ENCODE measurements at places on chromosomes 5 and 9.

DNA sequence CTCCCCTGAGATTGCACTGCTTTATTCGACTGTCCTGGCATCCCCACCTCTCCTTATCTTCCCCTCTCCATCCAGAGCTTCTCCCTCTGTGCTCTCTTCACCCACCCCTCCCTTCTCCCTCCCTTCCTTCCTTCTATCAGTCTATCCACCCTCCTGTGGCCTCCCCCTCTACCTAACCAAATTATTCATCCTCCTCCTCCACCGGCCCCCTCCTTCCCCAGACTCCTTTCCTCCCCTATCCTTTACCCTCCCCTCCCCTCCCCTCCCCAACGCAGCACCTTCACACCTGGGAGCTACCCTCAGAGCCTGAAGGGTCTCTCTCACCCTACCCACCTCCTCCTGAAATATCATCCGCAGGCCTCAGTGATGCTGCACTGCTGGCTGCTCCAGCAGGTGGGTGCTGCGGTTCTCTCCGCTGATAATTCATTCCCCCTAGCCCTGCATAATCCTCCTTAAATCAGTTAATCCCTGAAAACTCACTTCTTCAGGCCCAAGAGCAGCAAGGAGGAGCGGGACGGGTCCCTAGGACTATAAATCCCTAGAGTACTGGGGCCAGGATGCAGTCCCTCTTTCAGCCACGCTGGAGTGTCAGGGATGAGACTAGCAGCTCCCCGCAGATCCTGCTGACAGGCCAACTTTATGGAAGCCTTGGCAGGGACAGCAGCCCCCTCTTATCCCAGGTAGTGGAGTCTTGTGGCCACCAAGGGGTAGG, 97.8 kb downstream of the PCDH1 start:
- no peak for DNase-seq

DNA sequence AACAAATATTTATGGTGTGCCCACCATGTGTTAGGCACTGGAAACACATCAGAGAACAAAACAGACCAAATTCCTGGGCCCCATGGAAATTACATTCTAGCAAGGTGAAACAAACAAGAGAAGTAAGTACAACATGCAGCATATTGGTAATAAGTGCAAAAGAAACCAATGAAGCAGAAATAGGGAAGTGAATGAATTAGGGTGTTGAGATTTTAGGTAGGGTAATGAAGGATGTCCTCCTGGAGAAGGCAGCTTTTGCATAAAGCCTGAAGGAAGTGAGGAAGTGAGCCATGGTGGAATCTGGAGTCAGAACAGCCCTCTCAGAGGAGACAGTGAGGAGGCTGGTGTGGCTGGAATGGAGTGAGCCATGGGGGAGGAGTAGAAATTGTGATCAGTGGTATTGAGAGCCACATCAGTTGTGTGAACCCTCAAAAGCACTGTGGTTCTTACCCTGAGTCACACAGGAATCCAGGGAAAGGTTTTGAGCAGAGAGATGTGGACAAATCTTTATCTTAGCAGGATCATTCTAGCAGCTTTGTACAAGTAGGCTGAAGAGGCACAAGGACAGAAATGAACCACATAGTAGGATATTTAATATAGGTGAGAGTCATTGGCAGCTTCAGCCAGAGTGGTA, 52.7 kb upstream of the ARL15 start:
- DNase-seq, result no peak

GRCh38 chr5:57817001-57817453, 334.4 kb upstream of the ACTBL2 start:
- no peak for DNase-seq

GRCh38 chr5:180034564-180034963, 37.0 kb downstream of the RNF130 start:
- DNase-seq, result no peak

GRCh38 chr9:109278848-109279247, 42.0 kb downstream of the EPB41L4B start:
- no peak for DNase-seq
